Brain pericyte (primary cell): ENCODE measurements at places on chromosomes 6 and 20.

GRCh38 chr6:110589865-110590513 is 113.6 kb upstream of the SLC22A16 start:
- DNase-seq = no peak

- no peak for DNase-seq
Observed at GRCh38 chr6:42394881-42395620, 56.7 kb downstream of the TRERF1 start.

DNA sequence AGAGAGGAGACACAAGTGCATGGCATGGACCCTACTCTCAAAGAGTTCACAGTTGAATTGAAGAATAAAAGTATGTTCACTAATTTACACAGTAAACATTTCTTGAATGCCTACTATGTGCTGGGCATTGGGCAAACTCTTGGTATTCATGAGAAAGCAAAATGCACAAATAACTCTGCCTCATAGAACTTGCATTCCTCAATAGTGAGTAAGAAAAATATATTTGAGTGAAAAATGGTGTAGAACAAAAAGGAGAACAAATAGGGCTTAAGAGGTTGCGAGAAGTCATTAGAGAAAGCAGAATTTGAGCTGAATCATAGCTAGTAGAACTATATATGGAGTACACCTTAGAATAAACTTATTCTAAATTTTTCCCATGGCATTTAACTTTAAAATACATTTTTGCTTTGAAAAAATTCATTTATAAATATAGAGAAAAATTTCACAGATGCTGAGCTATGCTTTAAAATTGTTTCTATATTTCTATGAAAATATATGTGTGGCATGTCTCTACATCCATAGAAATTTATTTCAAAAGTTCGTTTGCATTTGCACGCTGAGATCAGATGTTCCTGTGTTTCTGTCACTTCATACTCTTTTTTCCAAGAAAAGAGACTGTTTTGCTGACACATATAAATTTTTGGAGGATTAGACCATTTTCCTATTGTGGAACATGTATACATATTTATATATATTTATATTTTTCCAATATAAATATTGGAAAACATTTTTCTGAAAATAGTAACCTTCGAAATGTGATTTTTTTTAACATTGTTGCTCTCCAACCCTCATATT is 236.1 kb downstream of the KCNQ5 start:
- no peak for DNase-seq

DNA sequence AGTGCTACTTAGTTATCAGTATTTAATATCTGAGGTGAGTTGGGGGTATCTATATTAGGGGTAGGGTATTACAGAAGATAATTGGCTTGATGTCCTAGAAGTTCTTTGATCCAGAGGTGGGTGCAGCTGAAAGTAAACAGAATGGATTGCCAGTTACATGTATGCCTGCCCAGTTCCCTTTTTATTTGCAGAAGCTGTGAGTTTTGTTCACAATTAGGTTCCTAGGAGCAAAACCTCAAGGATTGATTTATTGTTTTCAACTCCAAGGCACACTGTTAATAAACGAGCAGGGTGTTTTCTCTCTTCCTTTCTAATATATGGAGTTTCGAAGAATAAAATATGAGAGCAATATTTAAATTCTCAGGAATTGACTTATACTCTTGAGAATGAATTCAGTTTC is 129.0 kb downstream of the SULF2 start:
- no peak for DNase-seq

GRCh38 chr6:17281100-17281496 is at the start of gene RBM24:
TSS of gene RBM24 (plus strand) at chr6:17281361. CDS start at chr6:17281582, 221 bp downstream.
- no peak for DNase-seq

- DNase-seq = peak; percentile 20
Observed at GRCh38 chr6:54135665-54136369, 24.6 kb downstream of the MLIP start.

DNA sequence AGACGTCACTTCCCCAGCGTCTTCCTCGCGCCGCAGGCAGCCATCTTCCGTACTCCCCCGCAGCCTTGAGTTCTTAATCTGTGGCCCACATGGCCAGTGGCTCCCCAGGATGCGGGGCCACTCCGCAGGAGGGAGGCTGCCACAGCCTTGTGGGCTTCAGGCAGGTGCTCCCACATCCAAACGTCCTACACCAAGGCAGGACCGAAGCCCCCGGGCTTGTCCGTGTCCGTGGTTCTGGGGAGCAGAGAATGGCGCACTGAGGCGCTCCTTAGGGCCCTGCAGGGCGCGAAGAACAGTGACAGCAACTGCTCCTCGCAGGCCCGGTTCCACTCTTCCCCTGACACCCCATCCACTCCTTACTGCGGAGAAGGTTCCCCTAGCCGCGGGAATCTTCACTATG is 755.8 kb downstream of the PRIM2 start:
- no peak for DNase-seq

DNA sequence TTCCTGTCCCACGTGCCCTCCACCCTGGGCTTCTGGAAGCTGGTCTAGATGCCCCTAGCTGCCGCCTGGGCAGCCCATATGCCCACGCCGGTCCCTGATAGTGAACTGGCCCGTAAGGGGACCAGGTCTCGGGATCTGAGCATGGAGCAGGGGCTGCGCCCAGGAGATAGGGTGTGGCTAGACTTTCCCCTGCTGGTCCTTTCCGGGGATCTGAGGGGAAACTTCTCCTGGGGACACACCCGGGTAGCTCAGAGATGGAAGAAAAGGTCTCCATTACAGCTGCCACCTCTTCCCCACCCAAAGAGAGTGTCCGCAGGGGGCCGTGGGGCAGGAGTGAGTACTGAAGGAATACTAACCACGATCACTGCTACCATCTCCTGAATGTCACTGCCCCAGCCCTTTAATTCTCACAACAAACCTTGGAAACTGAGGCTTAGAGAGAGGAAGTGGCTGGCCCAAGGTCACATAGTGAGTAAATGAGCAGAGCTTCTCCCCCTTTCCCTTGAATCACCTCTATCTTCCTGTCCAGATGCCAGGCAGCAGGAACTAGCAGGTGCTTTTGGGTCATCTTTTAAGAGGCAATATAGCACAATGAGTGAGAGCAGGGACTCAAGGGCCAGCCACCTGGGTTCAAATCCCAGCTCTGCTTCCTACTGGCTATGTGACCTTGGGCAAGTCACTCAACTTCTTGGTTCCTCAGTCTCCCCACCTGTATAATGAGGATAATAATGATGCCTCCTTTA is 11.8 kb upstream of the CCN5 start:
- no peak for DNase-seq

GRCh38 chr6:108883172-108883571 is 35.0 kb downstream of the ARMC2 start:
- no peak for DNase-seq

GRCh38 chr6:15420959-15421438 is 175.1 kb downstream of the JARID2 start:
- DNase-seq = no peak

GRCh38 chr20:19435821-19436220 is 223.4 kb downstream of the SLC24A3 start:
- DNase-seq = no peak

- DNase-seq = no peak
Observed at GRCh38 chr20:34693414-34693813, 10.7 kb upstream of the TP53INP2 start.

- DNase-seq = no peak
Observed at GRCh38 chr6:13164291-13164690, 164.0 kb downstream of the TBC1D7 start.

GRCh38 chr6:5466281-5467136 is 205.2 kb downstream of the FARS2 start:
- no peak for DNase-seq

- no peak for DNase-seq
Observed at GRCh38 chr6:131486608-131487007, 86.4 kb upstream of the ARG1 start.

DNA sequence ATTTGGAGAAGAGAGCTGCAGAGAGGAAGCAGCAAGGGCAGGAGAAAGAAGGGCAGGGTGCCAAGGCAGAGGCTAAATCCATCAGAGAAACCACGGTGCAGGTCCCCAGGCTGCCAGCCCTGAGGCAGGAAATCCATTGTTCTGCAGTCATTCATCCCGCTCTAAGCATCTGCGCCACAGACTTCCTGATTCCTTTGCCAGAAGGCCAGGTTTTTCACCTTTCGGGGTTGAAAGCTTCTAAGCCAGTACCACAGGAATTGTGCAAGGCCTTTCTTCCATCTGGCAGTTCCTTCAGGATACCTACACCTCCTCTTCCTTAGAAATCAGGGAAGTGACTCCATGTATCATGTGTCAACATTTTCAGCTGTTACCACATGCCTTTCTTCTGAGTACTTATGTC is 45.6 kb downstream of the ADGRF5 start:
- no peak for DNase-seq

GRCh38 chr6:19697744-19698290 is 139.4 kb upstream of the ID4 start:
- no peak for DNase-seq

- no peak for DNase-seq
Observed at GRCh38 chr20:41697861-41698559, 79.8 kb upstream of the CHD6 start.

DNA sequence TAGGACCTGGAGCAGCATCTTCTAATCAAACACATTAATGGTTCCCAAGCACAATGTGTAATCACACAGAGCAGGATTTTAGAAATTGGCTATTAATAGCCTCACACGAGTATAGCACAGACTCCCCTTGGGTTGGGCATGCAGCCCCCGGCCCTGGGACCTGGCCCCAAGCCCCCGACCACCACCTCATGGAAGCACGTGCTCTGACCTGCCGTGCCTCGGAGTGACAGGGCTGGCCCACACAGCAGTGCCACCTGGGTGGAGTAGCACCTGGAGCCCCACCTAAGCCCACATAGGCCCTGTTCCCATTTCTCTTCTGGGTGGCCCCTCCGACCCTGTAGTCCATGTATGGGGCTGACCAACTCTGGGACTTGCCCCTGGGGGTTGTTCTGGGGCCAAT is 171.8 kb downstream of the TTLL2 start:
- no peak for DNase-seq

DNA sequence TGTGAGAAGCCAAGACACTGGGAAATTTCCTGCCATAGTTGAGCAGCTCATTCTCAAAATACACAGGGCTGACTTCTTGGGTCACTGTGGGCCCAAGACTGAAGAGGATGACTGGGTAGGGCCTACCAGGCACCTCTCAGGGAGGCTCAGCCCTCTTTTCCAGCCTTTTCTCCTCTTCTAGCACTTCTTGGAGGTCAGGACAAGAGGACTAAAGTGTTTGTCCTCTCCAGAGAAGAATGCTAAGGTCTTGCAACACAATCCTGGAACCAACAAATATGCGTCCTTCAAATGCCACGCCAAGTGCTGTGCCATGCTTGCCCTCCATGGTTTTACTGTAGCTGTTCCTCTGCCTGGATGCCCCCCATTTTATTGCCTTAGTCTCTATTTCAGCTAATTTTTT is 3.3 kb upstream of the LRRN4 start:
- DNase-seq = no peak

- DNase-seq = no peak
Observed at GRCh38 chr6:16277101-16277981, 39.0 kb downstream of the GMPR start.

DNA sequence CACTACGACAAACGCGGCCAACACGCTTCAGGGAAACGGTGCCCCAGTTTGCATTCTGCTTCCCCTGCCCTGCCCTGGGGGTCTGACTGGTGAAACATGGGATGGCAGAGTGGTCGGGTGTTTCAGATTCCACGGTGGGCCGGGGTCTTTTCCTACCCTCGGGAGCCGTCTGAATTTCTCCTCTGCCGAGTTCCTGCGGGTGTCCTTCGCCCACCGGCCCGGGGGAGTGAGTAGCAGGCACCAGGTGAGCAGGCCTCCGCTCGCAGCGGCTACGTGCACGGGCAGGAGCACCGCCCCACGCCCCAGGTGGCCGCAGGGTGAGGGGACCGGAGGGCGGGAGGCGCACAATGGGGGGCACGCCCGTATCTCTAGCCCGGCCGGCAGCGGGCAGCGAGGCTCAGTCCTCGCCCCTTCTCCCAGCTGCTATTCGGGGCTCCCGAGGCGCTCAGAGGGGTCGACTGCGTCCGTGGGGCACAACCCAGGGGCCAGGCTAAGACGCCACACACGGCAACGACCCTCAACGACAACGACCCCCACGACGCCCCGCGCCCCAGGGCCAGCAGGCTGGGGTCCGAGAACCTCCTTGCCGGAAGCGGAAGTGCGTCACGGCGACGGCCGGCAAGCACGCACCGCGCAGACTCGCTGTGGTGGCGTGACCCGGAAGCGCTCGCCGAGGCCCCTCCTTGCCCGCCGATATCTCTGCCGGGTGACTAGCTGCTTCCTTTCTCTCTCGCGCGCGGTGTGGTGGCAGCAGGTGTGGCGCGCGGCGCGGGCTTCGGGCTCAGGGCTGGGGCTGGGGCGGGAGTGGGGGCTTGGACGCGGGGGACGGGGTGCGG is at the start of gene RPS21:
RPS21 (plus strand) TSS at position 721 of the 836 bp plus-strand sequence. CDS start 236 bp downstream, outside the sequence.
- peak; percentile 65 for DNase-seq

DNA sequence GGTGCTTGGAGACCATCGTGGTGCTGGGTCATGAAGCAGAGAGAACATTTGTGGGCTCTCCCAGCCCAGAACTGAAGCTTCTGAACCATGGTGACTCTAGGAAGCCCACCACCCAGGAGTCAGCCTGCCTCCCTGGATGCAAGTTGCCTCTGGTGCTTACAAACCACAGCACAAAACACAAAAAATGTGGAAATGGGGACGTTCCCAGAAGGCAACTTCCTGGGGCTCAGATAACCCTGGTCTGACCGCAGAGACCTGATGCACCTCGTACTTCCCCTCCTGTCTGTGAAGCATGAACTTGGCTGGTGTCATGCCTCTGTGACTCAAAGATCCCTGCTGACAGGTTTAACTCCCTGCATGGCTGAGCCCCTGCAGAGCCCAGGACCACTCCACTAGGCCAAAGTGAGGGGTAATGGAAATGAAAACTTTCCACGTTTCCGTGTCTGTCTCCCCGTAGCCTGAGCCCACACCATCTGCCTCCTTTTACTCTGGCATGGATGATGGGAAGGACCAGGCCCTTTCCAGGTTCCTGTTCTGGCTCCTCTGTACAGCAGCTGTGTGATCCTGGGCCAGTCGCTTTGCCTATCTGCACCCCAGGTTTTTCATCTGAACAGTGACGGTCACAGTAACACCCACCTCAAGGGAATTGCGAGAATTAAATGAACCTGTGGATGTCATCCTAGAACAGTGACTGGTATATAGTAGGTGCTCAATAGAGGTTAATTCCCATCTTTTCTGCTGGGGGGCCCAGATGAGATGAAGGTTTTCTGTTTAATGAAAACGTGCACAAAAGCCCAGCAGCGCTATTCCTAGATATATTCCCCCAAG is 57.7 kb downstream of the PPP1R16B start:
- no peak for DNase-seq

- DNase-seq = no peak
Observed at GRCh38 chr6:157596886-157597285, 215.9 kb downstream of the ZDHHC14 start.

DNA sequence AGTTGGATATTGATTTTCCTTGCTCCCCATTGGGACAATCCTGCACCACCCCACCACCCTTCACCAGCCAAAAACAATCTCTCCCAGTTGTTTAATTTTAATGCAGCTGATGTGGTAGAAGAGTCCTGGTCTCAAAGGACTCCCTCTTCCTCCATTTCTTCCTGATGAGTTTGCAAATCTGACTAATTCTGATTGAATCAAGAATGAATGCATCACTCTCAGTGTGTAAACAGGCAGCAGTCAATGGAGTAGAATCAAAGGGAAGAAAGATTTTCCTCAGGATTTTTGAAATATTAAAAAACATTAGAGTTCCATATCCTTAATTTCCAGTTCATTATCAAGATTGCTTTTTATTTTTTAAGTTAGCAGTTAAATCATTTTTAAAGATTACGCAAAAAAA is 54.0 kb downstream of the PLG start:
- no peak for DNase-seq
